Stomach (tissue), 19 donors: ENCODE measurements at places on chromosomes 6 and 20.

DNA sequence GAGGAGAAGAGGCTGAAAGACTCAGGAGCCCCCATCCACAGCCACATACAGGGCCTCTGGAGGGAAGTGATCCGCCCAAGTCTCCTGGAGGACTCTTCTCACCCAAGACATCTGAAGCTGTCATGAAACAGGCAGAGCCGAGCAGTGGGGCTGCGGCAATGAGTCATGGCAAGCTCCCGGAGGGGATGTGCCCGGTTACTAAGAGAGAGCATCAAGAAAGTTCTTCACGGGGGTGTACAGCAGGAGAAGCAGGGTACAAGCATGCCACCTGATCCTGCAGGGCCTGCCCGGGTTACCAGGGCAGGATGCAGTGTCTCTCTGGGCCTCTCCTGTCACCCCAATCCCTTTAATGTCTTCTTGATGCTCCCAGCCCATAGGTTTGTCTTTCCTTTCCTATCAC, 21.1 kb downstream of the TRIM26 start:
- H3K4me1 ChIP-seq = no peaks in the 10 kb centered on the region
- no peak overlapping the region for H3K4me3 ChIP-seq
- DNase-seq = no peak
- peaks cover 90% of the 10 kb centered on the region for H3K36me3 ChIP-seq
- H3K27me3 ChIP-seq = no peaks in the 10 kb centered on the region

- H3K27me3 ChIP-seq = no peaks in the 10 kb centered on the region
- DNase-seq = no peak
- no peak overlapping the region for H3K27ac ChIP-seq
- peaks cover 19% of the 10 kb centered on the region for H3K4me1 ChIP-seq
- no peaks in the 10 kb centered on the region for H3K36me3 ChIP-seq
Measured at GRCh38 chr6:89295981-89296380, 19.1 kb downstream of the GABRR2 start.

GRCh38 chr6:25223490-25223991, 55.6 kb upstream of the CARMIL1 start:
- H3K4me3 ChIP-seq = peak overlapping the region; percentile 16
- peaks cover 9% of the 10 kb centered on the region for H3K4me1 ChIP-seq
- peak; percentile 70 for DNase-seq
- H3K36me3 ChIP-seq = no peaks in the 10 kb centered on the region
- no peaks in the 10 kb centered on the region for H3K27me3 ChIP-seq

GRCh38 chr6:44932651-44933091, 395.5 kb upstream of the RUNX2 start:
- peak; percentile 26 for DNase-seq
- no peaks in the 10 kb centered on the region for H3K27me3 ChIP-seq
- no peak overlapping the region for H3K27ac ChIP-seq
- H3K4me3 ChIP-seq = no peak overlapping the region
- H3K36me3 ChIP-seq = no peaks in the 10 kb centered on the region

DNA sequence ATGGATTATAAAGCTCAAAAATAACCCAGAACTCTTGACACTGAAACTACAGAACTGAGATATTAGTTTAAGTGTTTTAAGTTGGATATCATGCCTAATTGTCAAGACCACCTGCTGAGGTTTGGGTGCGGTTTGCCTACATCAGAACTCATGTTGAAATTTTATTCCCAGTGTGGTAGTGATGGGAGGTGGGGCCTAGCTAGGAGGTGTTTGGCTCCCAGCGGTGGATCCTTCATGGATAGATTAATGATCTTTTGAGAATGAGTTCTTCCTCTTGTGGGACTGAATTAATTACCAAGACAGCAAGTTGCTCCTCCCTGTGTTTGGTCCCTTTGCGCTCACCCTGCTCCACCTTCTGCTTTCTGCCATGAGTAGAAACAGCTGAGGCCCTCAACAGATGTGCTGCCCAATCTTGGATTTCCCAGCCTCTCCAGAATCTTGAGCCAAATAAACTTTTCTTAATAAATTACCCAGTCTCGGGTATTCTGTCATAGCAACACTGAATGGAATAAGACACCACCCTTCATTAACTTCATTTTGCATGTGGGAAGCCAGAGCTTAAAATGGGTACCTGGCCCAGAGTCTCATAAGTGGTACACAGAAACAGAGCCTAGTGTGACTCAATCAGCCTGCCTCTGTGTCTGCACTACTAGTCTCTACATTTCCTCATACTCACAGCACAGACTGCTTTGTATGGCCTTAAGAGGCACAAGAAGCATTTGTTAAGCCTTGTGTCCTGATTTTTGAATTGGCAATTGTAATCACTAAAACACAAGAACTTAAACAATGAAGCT, 158.4 kb downstream of the IBTK start:
- no peak for DNase-seq
- H3K4me1 ChIP-seq = no peaks in the 10 kb centered on the region
- no peak overlapping the region for H3K4me3 ChIP-seq
- H3K27me3 ChIP-seq = no peaks in the 10 kb centered on the region

GRCh38 chr20:18665135-18665534, 77.3 kb downstream of the DTD1 start:
- no peak overlapping the region for H3K4me3 ChIP-seq
- no peaks in the 10 kb centered on the region for H3K27me3 ChIP-seq
- H3K27ac ChIP-seq = no peak overlapping the region
- no peaks in the 10 kb centered on the region for H3K36me3 ChIP-seq

DNA sequence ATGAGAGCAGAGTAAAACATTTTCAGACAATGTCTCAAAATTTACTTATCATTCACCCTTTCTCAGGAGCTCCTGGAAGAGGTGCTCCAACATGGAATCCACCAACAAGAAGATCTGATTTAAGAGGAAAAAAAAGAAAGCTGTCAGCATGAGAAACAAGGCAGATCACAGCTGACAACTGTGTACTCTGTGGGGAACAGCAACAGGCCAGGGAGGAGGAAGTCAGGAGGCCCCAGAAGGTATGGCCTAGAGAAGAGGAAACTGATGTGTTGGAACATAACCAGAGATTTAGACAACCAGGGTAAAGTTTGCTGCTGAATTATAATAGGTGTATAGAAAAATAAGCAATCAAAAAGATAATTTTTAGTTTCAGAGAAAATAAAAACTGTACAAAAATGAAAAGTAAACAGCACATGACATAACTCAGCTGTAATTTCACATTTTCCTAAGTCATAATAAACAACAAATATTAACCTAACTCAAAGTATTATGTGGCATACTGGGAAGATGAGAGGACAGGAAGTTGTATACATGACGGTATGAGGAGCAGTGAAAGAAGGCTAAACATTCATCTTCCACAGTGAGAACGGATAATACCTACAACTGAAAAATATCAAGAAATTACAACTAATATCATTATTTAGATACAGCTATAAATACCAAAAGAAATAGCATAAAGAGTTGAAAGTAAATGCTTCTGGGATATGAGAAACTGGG, 113.6 kb upstream of the EMILIN3 start:
- H3K27ac ChIP-seq = no peak overlapping the region
- DNase-seq = no peak
- no peaks in the 10 kb centered on the region for H3K27me3 ChIP-seq
- peaks cover 55% of the 10 kb centered on the region for H3K36me3 ChIP-seq
- H3K4me1 ChIP-seq = no peaks in the 10 kb centered on the region
- no peak overlapping the region for H3K4me3 ChIP-seq

DNA sequence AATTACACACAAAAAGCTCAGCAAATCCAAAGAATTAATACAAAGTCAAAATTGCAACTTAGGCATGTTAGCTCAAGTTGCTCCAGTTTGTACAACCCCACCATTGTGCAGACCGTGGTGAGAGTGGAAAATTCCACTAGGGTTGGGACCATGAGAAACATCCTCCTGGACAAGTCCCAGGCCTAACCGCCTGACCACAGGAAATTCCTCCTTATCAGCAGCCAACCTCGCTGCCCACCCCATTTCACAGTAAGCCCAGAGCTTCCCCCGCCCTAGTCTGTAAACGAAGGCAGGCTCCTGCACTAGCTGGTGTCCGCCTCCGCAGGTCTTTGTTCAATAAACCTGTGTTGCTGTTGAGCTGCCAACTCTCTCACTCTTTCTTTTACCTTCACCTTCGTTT, 1023.3 kb downstream of the EYS start:
- H3K4me3 ChIP-seq = no peak overlapping the region
- H3K27ac ChIP-seq = no peak overlapping the region
- DNase-seq = peak; percentile 48
- H3K36me3 ChIP-seq = no peaks in the 10 kb centered on the region
- no peaks in the 10 kb centered on the region for H3K27me3 ChIP-seq
- no peaks in the 10 kb centered on the region for H3K4me1 ChIP-seq

GRCh38 chr6:111618407-111618806, 12.7 kb upstream of the TRAF3IP2 start:
- no peaks in the 10 kb centered on the region for H3K27me3 ChIP-seq
- H3K4me1 ChIP-seq = no peaks in the 10 kb centered on the region
- H3K4me3 ChIP-seq = no peak overlapping the region
